Activated CD4-positive, alpha-beta memory T cell treated with anti-CD3 and anti-CD28 coated beads for 36 hours (primary cell): ENCODE measurements at places on chromosomes 4 and X. TPM values are rescaled to one million over a fixed set of nuclear protein-coding genes. Genes with fewer than 3 reads are reported as not detected.
A peak's percentile ranks its signal among the peaks of the same experiment; 100 is the strongest.

GRCh38 chr4:67327245-67328017 lies 217.9 kb downstream of the CENPC start:
- H3K27ac ChIP-seq: no peak overlapping the region
- DNase-seq: peak; percentile 47
- H3K27me3 ChIP-seq: peaks cover 9% of the 10 kb centered on the region
- no peaks in the 10 kb centered on the region for H3K4me1 ChIP-seq
- no peaks in the 10 kb centered on the region for H3K36me3 ChIP-seq

The BEX1 gene
- 0.45 TPM for total RNA-seq

GRCh38 chr4:21735866-21736265 lies 212.7 kb downstream of the KCNIP4 start:
- no peak overlapping the region for H3K4me3 ChIP-seq
- DNase-seq: no peak
- no peak overlapping the region for H3K27ac ChIP-seq
- H3K27me3 ChIP-seq: no peaks in the 10 kb centered on the region
- H3K4me1 ChIP-seq: no peaks in the 10 kb centered on the region

- H3K27me3 ChIP-seq: no peaks in the 10 kb centered on the region
- H3K4me1 ChIP-seq: peaks cover 18% of the 10 kb centered on the region
- H3K4me3 ChIP-seq: no peak overlapping the region
- no peaks in the 10 kb centered on the region for H3K36me3 ChIP-seq
- H3K27ac ChIP-seq: no peak overlapping the region
Measured at GRCh38 chr4:158850800-158851644, 82.2 kb downstream of the FNIP2 start.

- H3K4me3 ChIP-seq: no peak overlapping the region
- no peaks in the 10 kb centered on the region for H3K27me3 ChIP-seq
- peaks cover 45% of the 10 kb centered on the region for H3K4me1 ChIP-seq
- H3K36me3 ChIP-seq: peaks cover 23% of the 10 kb centered on the region
Measured at GRCh38 chr4:38688676-38689355, 24.8 kb downstream of the KLF3 start.

The FAM9B gene
- total RNA-seq: not detected

DNA sequence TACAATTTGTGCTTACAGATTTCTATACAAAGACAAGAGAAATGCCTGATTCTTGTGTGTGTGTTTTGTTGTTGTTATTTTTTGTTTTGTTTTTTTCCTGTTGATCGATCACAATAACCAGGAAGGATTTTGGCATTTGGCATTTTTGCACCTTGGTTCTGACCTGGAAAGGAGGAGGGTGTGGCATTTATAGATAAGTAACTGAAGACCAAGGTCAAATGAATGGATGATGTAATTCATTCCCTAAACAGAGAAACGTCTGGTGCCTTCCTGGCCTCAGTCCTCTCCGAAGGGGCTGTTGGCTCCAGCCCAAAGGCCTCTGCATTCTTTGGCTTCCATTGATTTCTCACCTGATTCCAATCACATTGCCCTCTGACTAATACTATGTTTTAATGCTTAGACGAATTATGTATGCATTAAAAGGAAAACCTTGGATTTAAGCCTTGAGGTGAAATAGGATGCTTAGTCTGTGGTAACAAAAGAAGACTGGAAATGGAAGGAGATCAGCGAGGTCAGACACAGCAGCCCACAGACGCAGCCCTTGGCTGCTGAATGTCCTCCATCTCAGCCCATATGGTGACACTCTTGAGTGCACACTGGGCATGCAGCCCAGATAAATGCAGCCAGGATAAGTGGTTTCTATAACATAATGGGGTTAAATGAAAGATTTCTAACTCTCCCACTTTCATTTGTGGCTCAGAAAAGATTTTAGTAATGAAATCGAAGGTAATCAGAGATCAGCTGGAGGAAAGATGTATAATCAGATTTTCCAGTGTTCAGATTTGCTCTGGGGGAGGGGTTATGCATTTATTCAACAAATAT lies 60.5 kb upstream of the TRIM2 start:
- H3K36me3 ChIP-seq: no peaks in the 10 kb centered on the region
- no peak overlapping the region for H3K27ac ChIP-seq
- H3K4me1 ChIP-seq: peaks cover 10% of the 10 kb centered on the region
- H3K27me3 ChIP-seq: no peaks in the 10 kb centered on the region
- no peak overlapping the region for H3K4me3 ChIP-seq

The ZNF732 gene
- total RNA-seq: not detected

DNA sequence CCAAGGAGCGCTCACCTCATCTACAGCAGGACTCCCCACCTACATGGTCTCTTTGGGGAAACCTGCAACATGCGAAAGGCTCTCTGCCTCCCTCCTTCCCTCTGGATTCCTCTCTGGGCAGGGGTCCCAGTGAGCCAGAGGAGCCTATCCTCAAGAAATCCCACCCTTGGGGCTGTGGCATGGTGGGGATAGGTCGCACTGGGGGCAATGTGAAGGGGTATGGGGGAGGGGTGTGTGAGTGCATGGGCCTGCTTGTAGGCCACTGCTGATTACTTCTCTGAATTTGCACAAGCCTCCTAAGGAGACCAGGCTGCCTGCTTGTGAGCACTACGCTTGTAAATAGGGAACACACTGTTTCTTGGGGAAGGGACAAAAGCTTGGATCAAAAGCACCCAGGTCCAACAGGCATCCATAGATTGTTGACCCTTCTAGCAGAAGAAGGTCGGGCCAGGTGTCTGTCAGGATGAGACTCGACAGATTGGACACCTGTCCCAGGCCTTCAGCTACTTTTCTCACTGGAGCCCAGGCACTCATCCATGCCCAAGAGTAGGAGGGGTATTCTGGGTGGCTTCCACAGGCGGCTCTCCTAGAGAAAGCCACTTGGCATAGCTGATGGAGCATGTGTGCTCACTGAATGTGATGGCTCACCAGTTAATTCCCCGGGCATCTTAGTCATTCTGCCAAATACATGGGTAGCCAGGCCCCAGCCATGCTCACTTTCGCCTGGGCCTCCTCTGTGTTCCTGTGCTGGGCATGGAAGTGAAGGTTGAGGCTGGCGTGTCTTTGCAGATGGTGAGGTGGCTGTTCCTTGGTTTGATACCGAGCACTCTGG lies 75.0 kb downstream of the NBDY start:
- H3K4me3 ChIP-seq: no peak overlapping the region
- no peak for DNase-seq
- no peaks in the 10 kb centered on the region for H3K27me3 ChIP-seq
- H3K4me1 ChIP-seq: peaks cover 37% of the 10 kb centered on the region
- H3K27ac ChIP-seq: peak overlapping the region; percentile 42
- H3K36me3 ChIP-seq: peaks cover 3% of the 10 kb centered on the region

GRCh38 chrX:136825771-136826170 lies 45.0 kb upstream of the ARHGEF6 start:
- H3K4me3 ChIP-seq: no peak overlapping the region
- H3K4me1 ChIP-seq: no peaks in the 10 kb centered on the region
- no peak overlapping the region for H3K27ac ChIP-seq
- peaks cover 2% of the 10 kb centered on the region for H3K36me3 ChIP-seq
- no peaks in the 10 kb centered on the region for H3K27me3 ChIP-seq
- no peak for DNase-seq

GRCh38 chrX:15679246-15679645 lies 14.6 kb upstream of the CLTRN start:
- H3K27me3 ChIP-seq: no peaks in the 10 kb centered on the region
- no peak overlapping the region for H3K4me3 ChIP-seq
- H3K4me1 ChIP-seq: peaks cover 32% of the 10 kb centered on the region
- no peak overlapping the region for H3K27ac ChIP-seq

- DNase-seq: no peak
- H3K4me3 ChIP-seq: no peak overlapping the region
- H3K4me1 ChIP-seq: no peaks in the 10 kb centered on the region
- H3K27me3 ChIP-seq: peaks cover 11% of the 10 kb centered on the region
Measured at GRCh38 chr4:133156556-133156955, 7.5 kb downstream of the PCDH10 start.

GRCh38 chrX:21354725-21355124 lies 19.5 kb upstream of the CNKSR2 start:
- DNase-seq: no peak
- no peaks in the 10 kb centered on the region for H3K4me1 ChIP-seq
- no peak overlapping the region for H3K27ac ChIP-seq
- H3K4me3 ChIP-seq: no peak overlapping the region

The PGM2 gene
- total RNA-seq: 66.0 TPM

DNA sequence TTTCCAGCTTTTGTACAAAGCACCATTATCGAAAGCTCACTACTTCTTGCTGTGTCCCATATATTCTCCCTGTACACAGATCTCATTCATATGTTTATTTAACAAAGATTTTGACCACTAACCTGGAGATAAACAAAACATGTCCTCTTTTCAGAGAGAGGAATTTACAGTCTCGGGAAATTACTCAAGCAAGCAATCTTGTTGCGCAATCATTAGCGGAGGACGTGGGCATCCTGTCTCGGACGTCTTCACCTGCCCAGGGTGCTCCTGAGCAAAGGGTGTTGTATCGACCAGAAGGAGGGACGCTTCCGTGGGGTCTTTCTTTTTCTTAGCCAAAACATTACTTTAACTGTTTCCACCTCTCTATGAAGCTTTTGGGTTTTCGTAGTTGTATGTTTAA lies 66.5 kb upstream of the CLCN4 start:
- DNase-seq: no peak
- H3K4me3 ChIP-seq: no peak overlapping the region
- peaks cover 24% of the 10 kb centered on the region for H3K4me1 ChIP-seq
- H3K27ac ChIP-seq: no peak overlapping the region

DNA sequence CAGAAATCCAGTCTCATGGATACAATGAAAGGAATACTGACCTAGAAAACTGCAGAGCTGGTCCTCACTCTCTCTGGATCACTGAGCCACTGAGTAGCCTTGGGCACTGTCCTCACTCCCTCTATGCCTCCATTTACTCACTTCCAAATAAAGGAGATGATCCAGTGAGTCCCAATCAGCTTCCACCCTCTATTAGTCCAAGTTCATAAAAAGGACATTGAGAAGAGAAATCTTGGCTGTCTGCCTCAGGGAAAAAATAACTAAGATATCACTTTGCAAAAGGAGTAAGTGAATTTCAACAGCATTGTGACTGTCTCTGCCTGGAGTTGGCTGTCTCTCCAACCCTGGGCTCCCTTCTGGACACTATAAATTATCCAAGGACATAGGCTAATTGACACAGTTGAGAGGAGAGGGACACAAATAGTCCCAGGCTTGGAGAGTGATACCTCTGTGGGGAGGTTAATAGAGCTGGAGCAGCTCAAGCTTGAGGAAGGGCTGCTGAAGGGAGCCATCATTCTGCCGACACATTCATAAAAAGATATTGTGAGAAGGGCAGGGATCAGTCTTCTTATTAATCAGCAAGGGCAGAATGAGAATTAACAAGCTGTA lies 572.3 kb downstream of the RAB28 start:
- H3K27me3 ChIP-seq: no peaks in the 10 kb centered on the region
- no peaks in the 10 kb centered on the region for H3K36me3 ChIP-seq
- H3K27ac ChIP-seq: no peak overlapping the region
- H3K4me1 ChIP-seq: no peaks in the 10 kb centered on the region
- H3K4me3 ChIP-seq: no peak overlapping the region
- DNase-seq: no peak

GRCh38 chrX:130769835-130770234 lies 133.2 kb downstream of the ENOX2 start:
- H3K4me3 ChIP-seq: no peak overlapping the region
- H3K36me3 ChIP-seq: peaks cover 6% of the 10 kb centered on the region
- peaks cover 7% of the 10 kb centered on the region for H3K4me1 ChIP-seq
- DNase-seq: no peak
- no peak overlapping the region for H3K27ac ChIP-seq
- H3K27me3 ChIP-seq: no peaks in the 10 kb centered on the region

The UGT2B15 gene
- not detected for total RNA-seq

The SPANXA2 gene
- total RNA-seq: not detected

GRCh38 chr4:164188236-164188635 lies 565.7 kb upstream of the SMIM31 start:
- no peak overlapping the region for H3K4me3 ChIP-seq
- H3K36me3 ChIP-seq: no peaks in the 10 kb centered on the region
- no peaks in the 10 kb centered on the region for H3K4me1 ChIP-seq
- no peak overlapping the region for H3K27ac ChIP-seq
- DNase-seq: no peak

The PCSK1N gene
- total RNA-seq: 2.8 TPM

DNA sequence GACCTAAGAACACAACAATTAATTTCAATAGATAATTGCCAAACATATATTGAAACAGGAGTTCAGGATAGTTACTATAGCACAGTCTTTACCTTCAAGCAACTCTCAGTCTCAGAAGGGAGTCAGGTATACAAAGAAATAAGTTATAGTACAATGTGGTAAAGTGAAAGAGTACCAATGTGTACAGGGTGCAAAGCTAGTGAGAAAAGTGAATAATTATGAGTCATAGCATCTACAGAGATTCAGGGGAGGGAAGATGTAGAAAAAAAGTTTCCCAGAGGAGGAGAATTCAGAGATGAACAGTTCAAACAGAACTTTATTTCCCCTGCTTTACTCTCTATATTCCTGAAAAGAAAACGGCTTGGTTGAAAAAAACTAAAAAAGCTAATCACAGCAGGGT lies 22.7 kb upstream of the DKK2 start:
- no peaks in the 10 kb centered on the region for H3K36me3 ChIP-seq
- H3K27ac ChIP-seq: no peak overlapping the region
- H3K27me3 ChIP-seq: no peaks in the 10 kb centered on the region
- H3K4me3 ChIP-seq: no peak overlapping the region
- no peaks in the 10 kb centered on the region for H3K4me1 ChIP-seq
- no peak for DNase-seq

The PWWP3B gene
- total RNA-seq: not detected

GRCh38 chrX:16748425-16748824 lies 29.0 kb downstream of the SYAP1 start:
- H3K27ac ChIP-seq: no peak overlapping the region
- no peaks in the 10 kb centered on the region for H3K4me1 ChIP-seq
- peaks cover 13% of the 10 kb centered on the region for H3K36me3 ChIP-seq
- no peak overlapping the region for H3K4me3 ChIP-seq
- DNase-seq: no peak
- H3K27me3 ChIP-seq: no peaks in the 10 kb centered on the region

GRCh38 chr4:137676357-137676998 lies 144.2 kb upstream of the PCDH18 start:
- no peaks in the 10 kb centered on the region for H3K36me3 ChIP-seq
- DNase-seq: no peak
- H3K27me3 ChIP-seq: no peaks in the 10 kb centered on the region

- no peak overlapping the region for H3K4me3 ChIP-seq
- no peak for DNase-seq
- peaks cover 11% of the 10 kb centered on the region for H3K4me1 ChIP-seq
- no peaks in the 10 kb centered on the region for H3K27me3 ChIP-seq
- no peaks in the 10 kb centered on the region for H3K36me3 ChIP-seq
- no peak overlapping the region for H3K27ac ChIP-seq
Measured at GRCh38 chr4:108292229-108292628, 123.5 kb upstream of the LEF1 start.

- H3K27ac ChIP-seq: no peak overlapping the region
- no peak for DNase-seq
- peaks cover 59% of the 10 kb centered on the region for H3K4me1 ChIP-seq
- no peak overlapping the region for H3K4me3 ChIP-seq
- no peaks in the 10 kb centered on the region for H3K27me3 ChIP-seq
Measured at GRCh38 chrX:71545364-71545763, 12.5 kb downstream of the OGT start.

GRCh38 chr4:113981591-113981990 lies 2.1 kb upstream of the ARSJ start:
- DNase-seq: no peak
- no peak overlapping the region for H3K4me3 ChIP-seq
- peaks cover 35% of the 10 kb centered on the region for H3K27me3 ChIP-seq
- no peak overlapping the region for H3K27ac ChIP-seq
- H3K36me3 ChIP-seq: peaks cover 3% of the 10 kb centered on the region

The TMSB15B gene
- total RNA-seq: 8.6 TPM

GRCh38 chrX:42748067-42748850 lies 29.7 kb downstream of the PPP1R2C start:
- no peak overlapping the region for H3K27ac ChIP-seq
- no peaks in the 10 kb centered on the region for H3K36me3 ChIP-seq
